Brain pericyte (primary cell): ENCODE measurements at places on chromosomes 6 and 20.

- peak; percentile 71 for DNase-seq
Measured at GRCh38 chr6:166619912-166620311, 7.1 kb downstream of the RPS6KA2 start.

DNA sequence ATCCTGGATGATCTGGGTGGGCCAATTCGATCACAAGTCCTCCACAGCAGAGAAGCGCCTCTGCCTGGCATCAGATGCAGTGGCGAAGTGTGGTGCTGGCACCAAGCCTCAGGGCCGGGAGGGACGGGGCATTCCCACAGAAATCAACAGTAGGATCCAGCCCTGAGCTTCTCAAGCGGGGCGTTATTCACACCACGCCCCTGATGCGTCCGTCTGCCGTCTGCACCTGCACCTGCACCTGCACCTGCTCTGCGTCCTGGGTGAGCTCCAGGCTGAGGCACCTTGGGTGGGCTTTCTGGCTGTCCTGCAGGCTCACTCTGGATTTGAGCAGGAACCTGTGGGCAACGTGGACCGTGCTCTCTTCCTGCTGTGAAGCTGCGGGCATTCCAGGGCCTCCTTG lies 13.8 kb upstream of the NTSR1 start:
- no peak for DNase-seq

DNA sequence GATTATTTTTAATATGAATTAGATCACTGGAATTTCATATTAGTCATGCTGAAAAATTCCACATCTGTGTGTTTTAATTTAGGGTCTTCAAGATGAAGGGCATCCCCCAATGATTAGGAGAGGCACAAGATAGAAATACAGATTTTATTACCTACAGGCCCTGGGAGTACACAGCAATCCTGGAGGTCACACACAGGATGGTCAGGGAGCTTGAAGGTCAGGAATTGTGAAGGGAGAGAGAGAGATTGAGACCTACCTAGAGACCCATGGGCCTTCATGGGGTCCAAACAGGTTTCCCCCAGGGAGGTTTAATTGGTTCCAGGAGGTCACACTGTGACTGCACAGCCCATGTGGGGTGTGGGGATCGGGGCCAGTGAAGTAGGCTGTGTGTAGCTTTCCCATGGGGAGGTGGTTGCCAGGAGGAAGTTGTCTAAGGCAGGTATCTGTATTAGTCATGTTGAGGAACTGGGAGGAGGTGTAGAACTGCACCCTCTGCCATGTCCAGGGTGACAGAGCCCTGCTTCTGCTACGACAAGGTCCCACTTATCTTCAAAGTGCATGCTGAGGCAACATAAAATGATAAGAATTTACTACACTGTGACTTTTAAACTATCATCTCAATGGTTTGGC lies 18.3 kb downstream of the SNX9 start:
- no peak for DNase-seq

- no peak for DNase-seq
Measured at GRCh38 chr20:35551503-35551902, 9.6 kb downstream of the ERGIC3 start.

DNA sequence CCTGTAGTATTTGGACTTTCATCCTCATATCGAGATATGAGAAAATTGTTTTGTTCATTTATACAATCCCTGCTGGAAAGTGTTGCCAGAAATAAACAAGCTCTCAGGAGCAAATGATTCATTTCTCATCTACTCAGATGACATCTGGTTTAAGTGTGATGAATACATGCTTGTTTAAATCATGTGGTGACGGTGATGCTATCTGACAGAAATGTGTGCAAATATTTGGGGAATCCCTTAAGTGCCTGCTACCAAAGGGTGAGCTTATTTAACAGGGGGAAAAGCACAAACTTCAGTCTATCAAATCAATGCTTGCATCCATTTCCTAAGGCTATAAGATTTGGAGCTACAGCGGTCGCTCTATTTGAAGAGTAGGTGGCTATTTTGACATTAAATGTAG lies 368.3 kb upstream of the SASH1 start:
- no peak for DNase-seq

DNA sequence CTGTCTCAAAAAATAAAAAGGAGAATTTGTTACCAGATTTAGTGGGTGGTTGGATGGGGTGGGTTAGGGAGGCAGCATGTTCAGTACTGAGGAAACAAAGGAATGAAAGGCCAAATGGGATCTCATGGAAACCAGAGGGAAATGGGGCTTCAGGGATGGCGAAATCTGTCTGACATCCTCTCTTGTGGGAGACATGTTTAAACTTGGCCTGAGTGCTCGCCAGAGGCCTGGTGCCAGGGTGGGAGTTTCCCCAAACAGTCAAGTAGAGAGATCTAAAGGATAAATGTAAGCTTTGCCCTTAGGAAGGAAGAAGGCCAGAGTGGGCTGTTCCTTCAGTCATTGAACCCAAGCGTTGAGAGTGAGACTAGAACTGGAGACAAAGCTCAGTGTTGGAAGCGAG lies 61.9 kb upstream of the AKIRIN2 start:
- DNase-seq, result no peak

- no peak for DNase-seq
Measured at GRCh38 chr6:156657296-156657695, 119.9 kb upstream of the ARID1B start.

DNA sequence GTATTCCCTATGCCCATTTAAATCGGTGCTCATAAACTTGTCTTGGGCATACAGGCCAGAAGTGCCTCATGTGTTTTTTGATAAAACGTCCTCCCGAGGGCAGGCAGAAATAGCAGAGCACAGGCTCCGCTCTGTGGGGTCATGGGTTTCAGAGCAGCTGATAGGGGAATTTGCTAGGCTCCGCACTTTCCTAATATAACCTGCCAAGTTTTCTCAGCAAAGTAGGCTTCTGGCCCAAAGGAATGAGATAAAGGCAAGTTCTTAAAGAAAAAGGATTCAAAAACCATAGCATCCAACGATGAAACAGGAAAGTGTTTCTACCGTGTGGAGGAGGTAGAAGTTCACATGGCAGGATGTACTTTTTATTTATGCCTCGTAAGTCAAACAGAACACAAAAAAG lies 69.8 kb upstream of the RALGAPA2 start:
- no peak for DNase-seq
